ENCODE measurements at places on chromosomes 1 and 21.

DNA sequence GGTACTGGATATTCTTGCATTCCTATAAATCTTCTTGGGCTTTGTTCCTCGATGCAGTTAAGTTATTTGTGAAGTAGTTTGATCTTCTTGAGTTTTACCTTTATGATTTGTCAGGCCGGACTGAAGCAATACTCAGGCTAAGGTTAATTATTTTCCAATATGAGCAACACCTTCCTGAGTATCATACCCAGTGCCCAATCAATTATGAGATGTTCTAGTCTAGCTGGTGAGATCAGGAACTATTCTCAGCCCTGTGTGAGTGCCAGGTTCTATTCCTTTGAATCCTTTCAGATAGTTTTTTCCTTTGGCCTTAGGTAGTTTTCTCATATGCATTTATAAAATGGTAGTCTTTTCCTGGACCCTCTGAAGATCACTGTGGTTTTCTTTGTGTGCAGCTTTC, 92.5 kb downstream of the SCMH1 start:
- DNase-seq = no peak

DNA sequence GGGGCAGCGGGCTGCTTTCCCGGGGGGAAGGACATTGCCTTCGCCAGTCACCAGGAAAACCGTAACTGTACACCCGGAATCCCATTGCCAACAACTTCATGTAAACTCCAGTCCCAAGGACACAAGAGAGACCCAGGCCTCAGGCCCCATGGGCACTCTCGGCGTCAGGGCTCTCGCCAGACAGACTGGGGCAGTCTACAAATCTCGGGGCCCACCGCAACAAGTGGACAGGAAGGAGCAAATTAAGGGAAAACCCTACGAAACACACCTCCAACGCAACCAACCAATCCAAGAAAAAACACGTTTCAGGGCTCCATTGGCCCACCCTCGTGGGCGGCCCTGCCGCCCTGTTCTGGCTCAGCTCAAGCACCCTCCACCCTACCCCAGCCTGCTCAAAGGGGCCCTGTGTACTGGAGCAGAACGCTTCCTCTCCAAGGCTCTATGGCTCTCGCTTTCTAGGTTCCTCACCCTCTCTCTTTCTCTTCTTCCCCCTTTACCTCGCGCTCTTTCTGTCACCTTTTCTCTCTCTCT, 4.6 kb upstream of the ZNF678 start:
- DNase-seq = no peak

DNA sequence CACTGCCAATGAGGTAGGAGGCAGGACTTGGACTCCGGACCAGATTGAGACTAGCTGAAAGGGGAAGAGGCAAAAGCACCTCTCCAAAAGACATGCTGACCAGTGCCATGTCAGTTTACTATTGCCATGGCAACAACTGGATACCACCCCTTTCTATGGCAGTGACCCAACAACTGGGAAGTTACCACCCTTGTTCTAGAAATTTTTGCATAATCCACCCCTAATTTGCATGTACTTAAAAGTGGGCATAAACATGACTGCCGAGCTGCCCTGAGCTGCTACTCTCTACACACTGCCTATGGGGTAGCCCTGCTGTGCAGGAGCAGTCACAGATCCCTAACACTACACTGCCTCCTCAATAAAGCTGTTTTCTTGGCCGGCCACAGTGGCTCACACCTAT, 19.0 kb upstream of the SLC6A9 start:
- DNase-seq = no peak

- DNase-seq = no peak
Measured at GRCh38 chr1:157356601-157357000, 195.7 kb downstream of the FCRL5 start.

GRCh38 chr1:25699500-25700143, 83.0 kb downstream of the MAN1C1 start:
- DNase-seq = no peak

GRCh38 chr1:190663962-190664361, 186.3 kb upstream of the BRINP3 start:
- no peak for DNase-seq

DNA sequence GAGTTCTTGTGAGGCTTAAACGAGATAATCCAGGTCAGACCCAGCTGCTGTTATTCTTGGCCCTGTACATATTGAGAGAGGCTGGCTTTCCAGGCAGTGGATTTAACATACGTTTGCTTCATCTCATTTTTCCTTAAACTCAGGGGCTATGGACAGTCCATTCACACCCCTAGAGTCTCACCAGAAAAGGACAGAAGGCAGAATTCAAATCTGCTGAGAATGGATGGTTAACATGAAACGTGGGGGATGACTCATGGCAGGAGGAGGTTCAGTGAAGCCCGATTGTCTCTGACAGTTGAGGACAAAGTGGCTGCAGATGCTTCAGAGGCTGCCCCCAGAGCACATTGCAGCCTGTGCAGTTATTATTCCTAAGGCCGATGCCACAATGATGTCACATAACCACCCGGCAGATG, 39.5 kb downstream of the TGFB2 start:
- DNase-seq = no peak

DNA sequence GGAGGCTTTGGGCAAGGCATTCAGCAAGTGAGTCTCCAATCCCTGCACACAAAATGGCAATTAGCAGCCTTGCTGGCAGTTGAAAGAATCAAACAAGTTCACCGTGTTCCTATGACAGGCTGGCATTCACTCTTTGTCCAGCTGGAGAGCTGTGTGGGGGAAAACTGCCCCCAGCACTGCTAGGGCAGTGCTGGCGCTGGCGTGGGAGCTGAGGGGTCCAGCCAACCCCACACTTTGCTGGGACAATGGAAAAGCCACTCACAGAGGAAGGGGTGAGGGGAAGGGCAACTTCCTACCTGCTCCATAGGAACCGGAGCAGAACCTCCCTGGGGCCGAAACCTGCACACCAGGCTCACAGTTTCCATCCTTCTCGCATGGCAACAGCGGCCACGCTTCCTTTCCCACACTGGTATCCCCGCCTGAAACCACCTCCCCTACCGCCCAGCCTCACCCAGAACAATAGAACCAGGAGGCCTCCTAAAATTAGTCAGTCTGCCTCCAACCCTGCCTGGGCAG, 26.7 kb upstream of the KCNN3 start:
- no peak for DNase-seq

GRCh38 chr1:57311411-57311810, 112.4 kb downstream of the DAB1 start:
- DNase-seq = no peak

GRCh38 chr1:244370060-244370637, 81.6 kb downstream of the ADSS2 start:
- no peak for DNase-seq

DNA sequence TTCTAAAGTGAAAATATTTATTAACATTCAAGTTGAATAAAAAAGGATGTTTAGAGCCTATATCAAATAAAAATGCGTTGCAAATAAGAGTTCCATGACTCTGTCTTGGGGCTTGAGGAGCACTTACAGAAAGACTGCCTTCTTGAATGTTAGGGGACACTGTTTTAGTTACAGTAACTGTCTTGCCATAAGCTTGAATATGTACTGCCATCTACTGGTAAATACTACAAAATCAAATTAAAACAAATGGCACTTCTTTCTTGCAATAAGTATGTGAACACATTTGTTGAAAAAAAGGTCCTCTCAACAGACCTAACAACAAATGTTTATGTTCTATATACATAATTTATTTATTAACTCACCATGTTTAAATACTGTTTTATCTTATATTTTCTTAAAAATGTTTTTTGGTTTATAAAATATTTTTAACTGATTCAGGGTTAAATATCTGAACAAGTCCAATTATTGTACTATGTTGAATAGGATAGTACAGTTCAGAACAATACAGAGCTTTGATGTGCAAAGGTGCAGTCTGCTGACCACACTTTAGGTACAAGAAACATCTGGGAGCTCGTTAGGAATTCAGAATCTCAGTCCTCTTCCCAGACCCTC, 199.5 kb downstream of the LRRIQ3 start:
- peak; percentile 20 for DNase-seq

DNA sequence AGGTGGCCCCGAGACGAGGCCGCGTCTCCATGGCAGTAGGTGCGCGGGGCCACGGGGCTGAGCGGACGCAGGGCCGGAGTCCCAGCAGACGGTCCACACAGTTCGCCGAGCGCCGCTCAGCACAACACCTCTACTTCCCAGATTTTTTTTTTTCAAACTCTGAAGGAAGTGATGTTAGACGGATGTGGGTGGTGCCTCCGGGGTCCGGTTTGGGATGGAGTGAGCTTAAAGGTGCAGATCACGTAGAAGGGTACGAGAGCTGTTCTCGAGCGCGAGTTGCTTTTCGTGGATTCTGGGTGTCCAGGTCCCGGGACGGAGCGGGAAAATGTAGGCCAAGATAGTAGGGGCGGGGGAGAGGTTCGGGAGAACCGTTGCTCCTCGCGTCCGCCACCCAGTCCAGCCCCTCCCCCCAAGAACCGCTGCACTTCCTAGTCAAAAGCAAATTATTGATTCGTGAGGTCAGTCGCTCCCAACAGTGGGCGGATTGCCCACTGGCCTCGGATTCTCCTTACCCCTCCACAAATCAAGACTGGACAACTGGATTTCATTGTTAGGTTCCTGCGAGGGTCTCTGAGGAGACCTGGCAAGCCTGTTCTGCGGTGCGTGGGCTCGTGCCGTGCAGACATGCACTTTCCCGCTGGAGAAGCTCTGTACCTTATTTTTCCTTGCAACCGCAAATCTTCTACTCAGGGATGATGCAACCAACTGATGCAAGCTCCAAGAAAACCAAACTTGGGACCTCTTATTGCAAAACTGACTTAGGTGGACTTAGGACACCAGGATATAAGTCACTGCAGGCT, at the start of gene TXNDC12:
TXNDC12 (minus strand) TSS at position 126 of the 800 bp plus-strand sequence; CDS start at position 31, 95 bp downstream.
- DNase-seq = peak; percentile 74

DNA sequence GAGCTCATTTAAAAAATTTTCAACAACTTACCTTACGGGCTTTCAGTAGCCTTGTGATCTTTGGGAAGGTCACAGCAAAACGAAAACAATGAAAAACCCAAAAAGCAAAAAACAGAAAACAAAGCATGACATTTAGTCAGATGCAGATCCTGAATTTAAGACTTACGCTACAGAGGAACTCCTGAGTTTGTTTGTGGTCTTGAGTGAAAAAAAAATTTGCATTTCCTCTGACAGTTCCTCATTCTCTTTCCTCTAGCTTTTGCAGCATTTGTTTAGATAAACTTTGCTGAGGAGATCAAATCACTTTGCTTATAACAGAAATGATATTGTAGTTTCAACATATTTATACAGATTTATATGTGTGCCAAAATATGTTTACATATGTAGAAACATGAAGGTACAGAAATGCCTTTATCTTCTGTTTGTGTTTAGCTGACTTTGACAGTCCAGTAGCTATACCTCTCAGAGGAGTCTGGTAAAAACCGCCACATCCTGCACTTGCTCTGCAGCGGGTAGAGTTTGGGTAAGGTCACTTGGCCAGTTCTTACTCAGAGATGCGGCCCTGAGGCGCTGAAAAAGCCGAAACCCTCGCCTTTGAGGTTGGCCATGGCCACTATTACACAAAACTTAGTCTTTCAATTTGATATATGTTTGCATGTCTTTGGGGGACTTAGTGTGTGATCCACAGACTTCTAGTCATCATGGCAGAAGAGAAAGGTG, 142.5 kb downstream of the TNR start:
- DNase-seq = no peak

DNA sequence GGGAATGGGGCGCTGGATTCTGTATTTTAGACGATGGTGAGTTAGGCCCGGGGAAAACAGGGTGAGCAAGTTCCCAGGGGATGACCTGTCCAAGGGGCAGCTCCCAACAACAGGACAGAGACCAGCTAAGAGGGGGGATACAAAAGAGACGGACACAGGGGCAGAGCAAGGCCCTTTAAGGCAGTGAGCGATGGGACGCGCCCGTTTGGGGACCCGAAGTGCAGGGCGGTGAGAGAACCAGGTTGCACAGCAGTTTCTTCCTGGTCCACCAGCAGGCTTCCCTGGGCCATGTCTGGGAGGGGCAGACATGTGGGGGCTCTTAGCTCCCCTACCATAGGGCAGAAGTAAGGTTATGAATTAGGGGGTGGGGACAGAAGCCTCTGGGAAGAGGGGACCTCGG, 22.0 kb downstream of the INAVA start:
- DNase-seq = no peak

DNA sequence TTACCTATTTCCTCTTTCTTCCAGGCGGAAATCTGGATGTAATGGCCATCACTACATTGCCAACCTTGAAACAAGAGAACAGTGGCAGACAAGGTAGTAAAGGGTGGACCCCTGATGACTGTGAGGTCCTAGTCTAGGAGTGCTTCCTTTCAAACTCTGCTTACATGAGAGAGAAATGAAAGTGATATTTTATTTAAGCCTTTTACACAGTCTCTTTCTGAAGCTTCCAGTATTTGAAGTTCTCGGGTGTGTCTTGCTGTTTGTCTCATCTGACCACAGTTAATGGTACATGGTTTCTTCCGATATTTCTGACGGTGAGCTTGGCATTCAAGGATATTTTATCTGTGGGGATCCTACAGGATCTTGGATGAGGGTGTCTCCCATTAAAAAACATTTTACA, 215.2 kb downstream of the SLC45A1 start:
- no peak for DNase-seq

GRCh38 chr1:85569737-85570404, 10.7 kb upstream of the CCN1 start:
- DNase-seq = no peak

DNA sequence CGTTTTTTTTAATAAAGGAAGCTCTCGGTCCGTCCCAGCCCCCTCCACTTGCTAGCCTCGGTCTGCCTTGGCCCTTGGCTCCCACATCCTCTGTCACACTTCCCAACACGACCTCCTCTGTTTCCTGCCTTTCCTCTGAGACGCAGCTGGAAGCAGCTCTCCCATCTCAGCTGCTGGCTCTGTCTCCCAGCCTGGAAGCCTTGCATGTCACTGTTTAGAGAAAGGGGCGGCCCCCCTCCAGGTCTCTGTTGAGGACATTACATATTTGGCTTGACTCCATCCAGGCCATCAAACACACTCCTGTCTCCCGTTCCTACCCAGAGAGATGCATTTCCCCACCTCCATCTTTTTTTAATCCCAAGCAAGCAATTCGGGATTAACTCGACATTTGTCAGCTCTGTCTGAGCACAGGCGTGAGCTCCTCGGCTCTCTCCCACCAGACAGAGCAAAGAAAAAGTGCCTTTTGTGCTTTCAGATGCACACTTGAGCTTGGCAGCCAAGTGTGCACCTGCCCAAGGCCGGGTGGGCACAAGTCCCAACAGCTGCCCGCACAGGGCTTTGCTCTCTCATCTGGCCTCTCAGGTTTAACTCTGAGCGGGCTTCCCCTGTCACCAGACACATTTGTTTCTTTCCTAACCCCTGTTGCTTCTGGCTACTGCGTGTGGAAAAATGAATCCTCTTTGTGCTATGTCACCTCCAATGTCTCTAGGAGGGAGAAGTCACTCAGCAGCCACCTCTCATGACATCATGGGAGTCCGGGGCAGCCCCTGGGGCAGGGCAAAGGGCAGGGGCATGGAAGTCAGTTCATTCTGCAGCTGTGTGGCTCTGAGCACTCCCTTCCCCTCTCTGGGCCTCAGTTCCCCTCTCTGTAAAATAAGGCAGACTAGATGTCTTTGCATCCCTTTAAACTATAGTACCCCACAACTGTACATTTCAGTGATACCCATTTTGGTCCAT, 108.3 kb downstream of the KCND3 start:
- DNase-seq = no peak

DNA sequence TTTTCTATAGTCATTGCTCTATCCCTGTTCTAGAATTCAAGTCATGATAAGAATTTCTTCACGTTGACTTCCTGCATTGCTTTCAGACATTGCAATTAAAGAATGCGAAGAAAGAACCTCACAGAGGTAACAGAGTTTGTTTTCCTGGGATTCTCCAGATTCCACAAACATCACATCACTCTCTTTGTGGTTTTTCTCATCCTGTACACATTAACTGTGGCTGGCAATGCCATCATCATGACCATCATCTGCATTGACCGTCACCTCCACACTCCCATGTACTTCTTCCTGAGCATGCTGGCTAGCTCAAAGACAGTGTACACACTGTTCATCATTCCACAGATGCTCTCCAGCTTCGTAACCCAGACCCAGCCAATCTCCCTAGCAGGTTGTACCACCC, 10.6 kb downstream of the APCS start:
- peak; percentile 98 for DNase-seq

Data from HS-5 (cell line).